ENCODE measurements at places on chromosomes 1 and 21. TPM values are rescaled to one million over a fixed set of nuclear protein-coding genes. Genes with fewer than 3 reads are reported as not detected.

The TRIM45 gene
- polyA plus RNA-seq: 1.2 TPM

The C1orf115 gene
- polyA plus RNA-seq: 12.3 TPM

The DNASE2B gene
- polyA plus RNA-seq: 0.07 TPM

The APCS gene
- polyA plus RNA-seq: not detected

The KIF14 gene
- not detected for polyA plus RNA-seq
